ENCODE measurements at places on chromosomes 7 and 10. TPM values are rescaled to one million over a fixed set of nuclear protein-coding genes. Genes with fewer than 3 reads are reported as not detected.

DNA sequence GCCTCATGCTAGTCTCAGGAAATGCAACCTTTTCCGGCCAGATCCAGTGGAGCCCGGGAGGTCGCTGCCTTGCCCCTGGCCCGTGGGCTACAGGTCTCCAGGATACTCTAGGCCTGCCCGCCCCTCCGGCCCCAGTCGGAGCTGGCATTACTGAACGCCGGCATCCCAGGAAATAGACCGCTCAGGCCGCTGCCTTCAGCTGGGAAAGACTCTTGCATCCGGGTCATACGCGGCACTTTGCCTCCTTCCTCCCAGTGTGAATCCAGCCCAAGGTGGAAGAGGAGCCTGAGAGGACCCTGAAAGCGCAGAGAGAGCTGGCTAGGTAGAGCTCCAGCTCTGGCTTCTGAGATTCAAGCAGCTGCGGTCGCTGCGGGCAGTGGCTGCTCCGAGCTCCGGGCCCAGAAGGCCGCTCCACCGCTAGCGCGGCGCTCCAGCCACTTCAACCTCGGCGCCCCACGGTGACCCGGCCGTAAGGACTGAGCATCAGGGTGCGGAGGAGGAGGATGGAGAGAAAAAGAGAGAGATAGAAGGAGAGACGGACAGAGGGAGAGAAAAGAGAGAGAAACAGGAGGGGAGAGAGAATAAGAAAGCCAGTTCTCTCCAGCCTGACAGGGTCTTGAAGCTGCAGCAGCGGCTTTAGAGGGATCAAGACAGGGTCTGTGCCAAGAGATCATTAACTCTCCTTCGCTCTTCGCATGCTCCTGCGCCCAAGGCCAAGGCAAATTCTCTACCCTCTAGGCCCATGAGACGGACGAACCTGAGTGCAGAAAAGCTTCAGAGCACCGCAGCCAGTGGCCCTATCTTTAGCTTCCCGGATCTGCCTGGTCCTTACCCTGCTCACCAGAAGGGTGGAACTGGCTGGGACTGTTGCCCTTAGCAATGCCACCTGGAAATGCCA lies 1.8 kb upstream of the HOXA10 start:
- H3K36me3 ChIP-seq, result no peaks in the 10 kb centered on the region
- H3K4me3 ChIP-seq, result no peak overlapping the region
- H3K4me1 ChIP-seq, result peaks cover 20% of the 10 kb centered on the region

- H3K27me3 ChIP-seq, result no peaks in the 10 kb centered on the region
- no peak overlapping the region for H3K27ac ChIP-seq
- no peaks in the 10 kb centered on the region for H3K36me3 ChIP-seq
- H3K4me1 ChIP-seq, result no peaks in the 10 kb centered on the region
Observed at GRCh38 chr10:1281405-1281782, 225.2 kb downstream of the WDR37 start.

The CLDN3 gene
- not detected for polyA plus RNA-seq

The GIMAP7 gene
- polyA plus RNA-seq, result 1,293 TPM

DNA sequence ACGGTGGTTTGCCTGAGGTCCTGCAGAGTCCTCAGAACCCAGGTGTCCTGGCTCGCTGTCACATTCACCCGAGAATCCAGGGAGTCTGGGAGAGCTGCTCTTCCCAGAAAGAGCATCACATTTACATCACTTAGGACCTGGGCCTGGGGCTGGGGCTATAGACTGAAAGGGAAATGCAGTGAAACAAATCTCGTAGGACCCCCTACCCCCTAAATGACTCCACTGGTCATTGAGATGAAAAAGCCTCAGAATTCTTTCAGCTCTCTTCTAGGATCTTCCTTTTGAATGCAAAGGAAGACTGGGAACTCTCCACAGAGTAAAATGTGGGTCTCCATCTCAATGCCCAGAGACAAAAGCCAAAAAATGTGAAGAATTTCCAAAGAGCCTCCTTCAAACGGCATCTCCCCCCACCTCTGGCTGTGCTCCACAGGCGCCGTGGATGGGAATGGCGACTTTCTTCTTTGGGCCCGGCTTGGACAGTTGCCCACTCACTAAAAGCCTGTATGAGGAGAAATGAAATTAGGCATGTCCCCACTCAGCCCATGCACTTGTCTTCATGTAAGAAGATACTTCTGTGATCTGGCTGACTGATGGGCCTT lies 49.0 kb upstream of the PODXL start:
- no peaks in the 10 kb centered on the region for H3K27me3 ChIP-seq
- no peaks in the 10 kb centered on the region for H3K36me3 ChIP-seq
- no peak overlapping the region for H3K27ac ChIP-seq
- no peaks in the 10 kb centered on the region for H3K4me1 ChIP-seq
- no peak overlapping the region for H3K4me3 ChIP-seq
- DNase-seq, result no peak

GRCh38 chr10:70931168-70931815 lies 42.9 kb upstream of the PCBD1 start:
- H3K27ac ChIP-seq, result no peak overlapping the region
- H3K27me3 ChIP-seq, result no peaks in the 10 kb centered on the region
- no peaks in the 10 kb centered on the region for H3K4me1 ChIP-seq
- H3K4me3 ChIP-seq, result no peak overlapping the region
- no peak for DNase-seq
- H3K36me3 ChIP-seq, result no peaks in the 10 kb centered on the region

GRCh38 chr10:33073641-33074415 lies 115.8 kb upstream of the ITGB1 start:
- no peak overlapping the region for H3K4me3 ChIP-seq
- no peak for DNase-seq
- no peak overlapping the region for H3K27ac ChIP-seq
- no peaks in the 10 kb centered on the region for H3K36me3 ChIP-seq
- no peaks in the 10 kb centered on the region for H3K27me3 ChIP-seq

DNA sequence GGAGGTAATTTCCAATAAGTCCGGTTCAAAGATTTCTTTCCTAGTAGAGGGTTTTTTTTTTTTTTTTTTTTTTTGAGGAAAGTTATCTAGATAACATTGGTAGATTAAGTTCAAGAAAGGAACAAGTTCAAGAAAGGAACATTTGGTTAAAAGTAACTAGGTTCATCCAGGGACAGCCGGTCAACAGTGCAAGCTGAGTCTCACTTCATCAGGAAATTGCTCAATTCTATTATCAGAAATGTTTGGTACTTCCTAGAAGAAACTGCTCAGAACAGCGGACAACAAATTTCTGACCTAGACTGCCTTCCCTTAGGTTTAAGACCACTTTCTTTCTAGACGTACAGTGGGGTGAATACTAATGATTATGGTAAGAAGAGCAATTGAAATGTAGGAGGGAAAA lies 3.7 kb upstream of the IL2RA start:
- H3K27ac ChIP-seq, result no peak overlapping the region
- no peaks in the 10 kb centered on the region for H3K27me3 ChIP-seq
- DNase-seq, result no peak
- H3K36me3 ChIP-seq, result no peaks in the 10 kb centered on the region
- no peak overlapping the region for H3K4me3 ChIP-seq

The BEND7 gene
- polyA plus RNA-seq, result not detected

DNA sequence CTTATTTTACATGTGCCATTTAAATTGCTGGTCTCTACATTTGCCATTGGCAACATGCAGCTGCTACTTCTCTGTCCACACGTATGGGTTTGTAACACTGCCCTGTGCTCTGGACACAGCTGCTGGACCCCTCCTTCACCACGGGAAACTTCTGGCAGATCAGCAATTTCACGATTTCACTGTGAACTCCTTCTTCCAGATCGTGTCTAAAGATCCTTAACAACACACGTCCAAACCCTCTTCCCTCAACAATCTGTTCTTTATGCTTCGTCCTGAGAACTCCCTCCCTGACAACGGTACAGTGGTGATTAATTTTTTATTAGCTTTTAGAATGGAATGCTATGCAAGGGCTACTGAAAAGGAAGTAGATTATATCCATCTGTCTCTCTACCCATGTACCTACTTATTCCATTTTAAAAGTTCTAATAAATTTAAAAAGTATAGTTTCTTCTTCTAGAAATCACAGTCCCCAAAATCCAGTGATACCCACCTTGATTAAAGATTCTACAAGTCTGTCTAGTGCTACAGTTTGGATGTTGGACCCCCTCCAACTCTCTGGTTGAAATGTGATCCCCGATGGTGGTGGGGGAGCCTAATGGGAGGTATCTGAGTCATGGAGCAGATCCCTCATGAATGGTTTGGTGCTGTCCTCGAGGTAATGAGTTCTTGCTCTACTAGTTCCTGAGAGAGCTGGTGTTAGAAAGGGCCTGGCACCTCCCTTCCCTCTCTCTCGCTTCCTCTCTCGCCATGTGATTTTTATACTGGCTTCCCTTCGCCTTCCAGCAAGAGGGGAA lies 81.0 kb downstream of the KIAA1549 start:
- H3K27me3 ChIP-seq, result no peaks in the 10 kb centered on the region
- H3K27ac ChIP-seq, result no peak overlapping the region
- peaks cover 20% of the 10 kb centered on the region for H3K4me1 ChIP-seq
- no peak for DNase-seq

DNA sequence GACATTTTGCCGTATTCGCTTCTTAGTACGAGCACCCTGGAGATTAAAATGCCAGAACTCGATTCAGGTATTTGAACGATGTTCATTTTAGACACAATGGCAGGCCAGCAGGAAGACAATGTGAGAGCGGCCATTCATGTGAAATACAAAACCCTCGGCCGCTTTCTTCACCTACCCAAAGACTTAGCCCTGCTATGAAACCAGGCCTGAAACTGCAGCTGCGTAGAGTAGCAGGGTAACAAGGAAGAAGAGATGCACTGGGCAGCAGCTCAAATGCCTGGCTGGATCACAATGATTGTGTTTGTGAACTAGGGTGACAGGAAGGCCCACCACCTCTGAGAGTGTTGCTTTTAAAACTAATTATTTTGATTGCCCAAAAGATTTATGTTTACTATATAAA lies 234.8 kb downstream of the TRIL start:
- no peaks in the 10 kb centered on the region for H3K4me1 ChIP-seq
- no peaks in the 10 kb centered on the region for H3K36me3 ChIP-seq
- no peak overlapping the region for H3K4me3 ChIP-seq
- no peaks in the 10 kb centered on the region for H3K27me3 ChIP-seq
- H3K27ac ChIP-seq, result no peak overlapping the region
- DNase-seq, result no peak

The TUBB8 gene
- polyA plus RNA-seq, result not detected

DNA sequence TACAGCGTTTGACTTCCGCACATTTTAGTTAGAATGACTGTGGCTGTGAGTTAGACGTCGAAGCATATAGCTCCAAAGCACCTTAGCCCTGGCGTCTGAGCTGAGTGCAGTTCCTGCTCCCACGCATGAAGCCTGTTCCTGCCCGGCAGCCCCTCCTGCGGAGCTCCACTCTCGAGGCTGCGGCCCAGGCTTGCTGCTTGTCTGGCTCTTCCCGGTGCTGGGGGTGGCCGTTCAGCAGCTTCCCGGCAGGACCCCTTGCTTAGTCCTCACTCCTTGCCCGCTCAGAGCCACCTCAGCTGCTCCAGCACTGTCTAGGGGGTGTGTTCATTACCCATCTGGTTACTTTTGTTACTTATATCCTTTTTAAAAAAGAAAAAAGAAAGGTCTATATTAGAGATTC lies 88.1 kb upstream of the DNAJB6 start:
- no peak overlapping the region for H3K27ac ChIP-seq
- H3K27me3 ChIP-seq, result no peaks in the 10 kb centered on the region
- peaks cover 20% of the 10 kb centered on the region for H3K36me3 ChIP-seq
- no peaks in the 10 kb centered on the region for H3K4me1 ChIP-seq
- no peak overlapping the region for H3K4me3 ChIP-seq
- DNase-seq, result no peak

GRCh38 chr10:7432884-7433726 lies 22.3 kb upstream of the SFMBT2 start:
- no peak for DNase-seq
- no peak overlapping the region for H3K4me3 ChIP-seq
- H3K4me1 ChIP-seq, result peaks cover 4% of the 10 kb centered on the region

GRCh38 chr10:49750546-49750945 lies 11.6 kb downstream of the OGDHL start:
- no peak for DNase-seq
- no peak overlapping the region for H3K4me3 ChIP-seq
- H3K27me3 ChIP-seq, result no peaks in the 10 kb centered on the region
- no peaks in the 10 kb centered on the region for H3K36me3 ChIP-seq

- no peak for DNase-seq
- H3K27ac ChIP-seq, result no peak overlapping the region
- H3K4me3 ChIP-seq, result no peak overlapping the region
- H3K27me3 ChIP-seq, result no peaks in the 10 kb centered on the region
Observed at GRCh38 chr10:59833810-59834209, 72.5 kb downstream of the CCDC6 start.

The WASHC2C gene
- 13.7 TPM for polyA plus RNA-seq

The DNMBP gene
- polyA plus RNA-seq, result 0.94 TPM

The C7orf33 gene
- polyA plus RNA-seq, result not detected

The MLXIPL gene
- polyA plus RNA-seq, result not detected

DNA sequence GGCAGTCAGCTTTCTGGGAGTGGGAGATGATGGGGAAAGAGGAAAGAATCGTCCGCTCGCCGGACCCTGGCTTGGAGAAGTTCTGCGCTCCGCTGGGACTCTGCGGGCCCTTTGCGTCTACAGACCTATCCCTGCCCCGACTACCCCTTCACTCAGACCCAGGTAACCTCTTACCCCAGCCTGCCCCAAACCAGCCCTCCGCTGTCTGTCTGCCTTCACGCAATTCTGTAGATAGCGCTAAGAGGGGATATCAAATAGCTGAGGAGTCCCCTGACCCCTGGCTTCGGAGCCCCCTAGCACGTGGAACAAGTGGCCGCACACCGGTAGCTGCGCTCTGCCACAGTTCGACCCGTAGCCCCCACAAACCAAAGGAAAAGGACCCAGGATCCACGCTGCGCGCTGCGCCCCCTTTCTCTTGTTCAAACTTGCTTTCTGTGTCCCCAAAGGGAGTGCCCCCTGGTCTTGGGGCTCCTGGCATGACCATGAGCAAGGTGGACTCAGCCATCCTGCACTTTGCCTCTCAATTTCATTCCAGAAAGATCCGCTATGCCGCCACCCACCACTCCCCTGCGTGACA lies 7.0 kb downstream of the HOXA4 start:
- no peaks in the 10 kb centered on the region for H3K4me1 ChIP-seq
- no peak for DNase-seq
- no peak overlapping the region for H3K4me3 ChIP-seq
- no peaks in the 10 kb centered on the region for H3K27me3 ChIP-seq
- no peaks in the 10 kb centered on the region for H3K36me3 ChIP-seq

The LRRC61 gene
- polyA plus RNA-seq, result 18.2 TPM

The CUZD1 gene
- 3.8 TPM for polyA plus RNA-seq

The GPRIN2 gene
- polyA plus RNA-seq, result not detected

The ECD gene
- 33.1 TPM for polyA plus RNA-seq

GRCh38 chr10:31051703-31052102 lies 20.0 kb upstream of the ZNF438 start:
- H3K4me3 ChIP-seq, result no peak overlapping the region
- DNase-seq, result no peak
- H3K27me3 ChIP-seq, result no peaks in the 10 kb centered on the region

All from naive thymus-derived CD4-positive, alpha-beta T cell (primary cell).